ENCODE measurements at places on chromosomes 6 and 20.

DNA sequence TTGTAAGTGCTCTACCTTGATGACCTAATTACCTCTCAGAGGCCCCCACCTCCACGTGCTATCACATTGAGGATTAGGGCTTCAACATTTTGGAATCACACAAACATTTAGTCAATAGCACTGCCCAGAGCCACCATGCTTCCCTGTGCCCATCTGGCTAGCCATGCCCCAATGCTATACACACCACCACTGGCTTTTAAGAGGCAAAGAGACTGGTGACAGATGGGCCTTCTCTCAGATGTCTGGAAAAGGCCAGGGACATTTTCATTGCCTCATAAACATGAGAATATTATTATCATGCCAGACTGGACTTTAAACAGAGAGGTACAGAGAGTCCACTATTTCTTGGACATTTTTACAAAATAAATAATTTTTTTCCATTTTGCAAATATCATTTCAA lies 29.8 kb downstream of the TRMT6 start:
- no peaks in the 10 kb centered on the region for H3K36me3 ChIP-seq
- peaks cover 16% of the 10 kb centered on the region for H3K27me3 ChIP-seq
- no peak for DNase-seq
- no peak overlapping the region for H3K4me3 ChIP-seq

DNA sequence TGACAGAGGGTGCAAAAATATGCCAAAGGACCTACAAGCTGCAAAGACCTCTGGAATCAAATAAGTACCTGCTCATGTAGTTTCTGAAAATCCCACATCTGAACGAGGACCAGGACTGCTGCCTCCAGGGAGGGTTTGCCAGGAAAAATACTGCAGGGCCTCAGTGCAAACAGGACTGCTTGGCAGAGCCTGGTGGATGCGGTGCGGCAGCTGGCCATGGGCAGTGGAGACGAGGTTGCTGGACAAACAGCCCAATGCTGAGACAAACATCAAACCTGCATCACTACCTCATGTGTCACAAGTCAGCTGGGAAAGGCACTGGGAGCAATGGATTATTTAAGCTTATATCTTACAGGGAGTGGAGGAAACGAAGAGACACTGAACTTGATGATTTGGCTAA lies 238.8 kb downstream of the PAX1 start:
- no peak overlapping the region for H3K4me3 ChIP-seq
- H3K27me3 ChIP-seq, result no peaks in the 10 kb centered on the region
- no peaks in the 10 kb centered on the region for H3K36me3 ChIP-seq
- no peak overlapping the region for H3K27ac ChIP-seq
- H3K4me1 ChIP-seq, result no peaks in the 10 kb centered on the region
- DNase-seq, result no peak

DNA sequence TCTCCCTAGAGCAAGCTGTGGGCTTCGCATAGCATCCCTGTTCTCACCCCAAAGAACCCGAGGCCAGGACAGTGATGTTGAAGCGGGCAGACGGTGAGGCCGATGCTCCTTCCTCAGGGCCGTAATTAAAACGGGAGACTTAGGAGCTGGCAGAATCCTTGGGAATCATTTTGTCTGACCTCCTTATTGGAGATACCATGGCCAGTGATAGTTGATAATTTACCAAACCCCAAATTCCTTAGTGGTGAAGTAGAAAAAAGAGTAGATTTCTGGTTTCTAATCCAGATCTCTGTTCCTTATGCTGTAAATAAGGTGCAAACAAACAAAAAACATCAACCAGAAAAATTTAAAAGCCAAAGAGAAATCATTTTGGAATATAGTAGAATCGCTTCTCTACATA lies 361.1 kb upstream of the AGPAT4 start:
- H3K27ac ChIP-seq, result no peak overlapping the region
- no peaks in the 10 kb centered on the region for H3K36me3 ChIP-seq
- H3K4me1 ChIP-seq, result peaks cover 5% of the 10 kb centered on the region
- no peak for DNase-seq

DNA sequence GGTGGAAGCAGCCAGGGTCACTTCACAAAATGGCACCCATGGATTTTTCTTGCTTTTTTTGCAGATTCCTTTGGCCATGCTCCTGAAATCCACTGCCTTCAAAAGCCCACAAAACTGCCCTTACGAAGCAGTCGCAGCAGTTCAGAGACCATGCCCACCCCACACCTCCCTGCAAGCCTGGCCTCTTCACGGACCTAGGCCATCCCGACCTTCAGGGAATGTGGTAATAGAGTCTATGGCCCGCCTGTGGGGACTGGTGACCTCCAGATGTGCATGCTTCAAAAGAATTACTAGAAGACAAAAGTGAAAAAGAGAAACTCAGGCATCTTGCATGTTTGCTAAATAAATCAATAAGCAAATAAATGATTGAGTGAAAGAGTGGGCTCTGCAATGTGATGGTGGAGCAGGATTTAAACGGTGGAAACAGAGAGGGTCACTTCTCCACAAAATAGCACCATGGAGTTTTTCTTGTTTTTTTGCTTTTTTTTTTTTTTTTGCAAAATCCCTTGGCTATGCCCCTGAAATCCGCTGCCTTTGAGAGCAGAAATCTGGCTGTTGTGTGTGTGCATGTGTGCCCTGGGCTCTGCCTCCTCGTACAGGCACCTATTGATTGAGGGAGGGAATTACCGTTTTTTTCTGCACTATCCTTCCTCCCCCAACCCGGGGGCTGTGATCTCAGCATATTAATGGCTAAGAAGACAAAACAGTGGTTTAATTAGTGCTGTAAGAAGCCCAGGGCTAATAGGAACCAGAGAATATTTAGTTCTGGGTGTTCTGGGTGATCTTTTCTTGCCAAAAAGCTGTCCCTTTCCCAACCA lies 107.4 kb downstream of the PXDC1 start:
- no peak for DNase-seq
- H3K4me1 ChIP-seq, result no peaks in the 10 kb centered on the region
- H3K27me3 ChIP-seq, result no peaks in the 10 kb centered on the region

DNA sequence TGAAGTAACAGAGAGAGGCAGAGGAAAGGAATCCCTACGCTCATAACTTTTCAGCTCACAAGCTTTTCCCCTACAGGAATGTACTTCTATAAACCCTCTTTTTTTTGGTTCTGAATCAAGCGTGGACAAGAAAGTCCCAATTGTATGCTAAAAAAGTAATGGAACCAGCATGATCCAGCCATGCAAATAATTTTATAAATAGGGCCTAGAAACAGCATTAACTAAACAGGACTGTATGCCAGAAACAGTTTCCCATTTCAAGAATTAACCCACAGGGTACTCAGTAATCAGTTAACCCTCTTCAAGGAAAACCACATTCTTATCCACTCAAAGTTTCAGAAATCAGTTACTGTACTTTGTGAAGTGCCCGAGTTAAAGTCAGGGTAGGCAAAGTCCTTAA lies 87.0 kb upstream of the HMGCLL1 start:
- no peak for DNase-seq
- H3K27ac ChIP-seq, result no peak overlapping the region
- H3K36me3 ChIP-seq, result no peaks in the 10 kb centered on the region
- H3K4me1 ChIP-seq, result no peaks in the 10 kb centered on the region

- peak overlapping the region; percentile 48 for H3K4me3 ChIP-seq
- no peaks in the 10 kb centered on the region for H3K27me3 ChIP-seq
- DNase-seq, result no peak
Measured at GRCh38 chr6:90173262-90173925, 123.2 kb downstream of the BACH2 start.

DNA sequence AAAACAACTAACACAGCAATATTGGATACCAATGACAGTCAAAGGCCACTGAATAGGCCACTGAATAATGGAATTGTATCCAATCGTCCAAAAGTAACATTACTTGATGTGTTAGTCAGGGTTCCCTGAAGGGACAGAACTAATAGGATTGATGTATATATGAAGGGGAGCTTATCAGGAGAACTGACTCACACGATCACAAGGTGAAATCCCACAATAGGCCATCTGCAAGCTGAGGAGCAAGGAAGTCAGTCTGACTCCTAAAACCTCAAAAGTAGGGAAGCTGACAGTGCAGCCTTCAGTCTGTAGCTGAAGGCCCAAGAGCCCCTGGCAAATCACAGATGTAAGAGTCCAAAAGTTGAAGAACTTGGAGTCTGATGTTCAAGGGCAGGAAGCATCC lies 571.4 kb downstream of the PRKN start:
- DNase-seq, result no peak
- H3K4me3 ChIP-seq, result no peak overlapping the region
- H3K4me1 ChIP-seq, result no peaks in the 10 kb centered on the region
- H3K36me3 ChIP-seq, result no peaks in the 10 kb centered on the region

DNA sequence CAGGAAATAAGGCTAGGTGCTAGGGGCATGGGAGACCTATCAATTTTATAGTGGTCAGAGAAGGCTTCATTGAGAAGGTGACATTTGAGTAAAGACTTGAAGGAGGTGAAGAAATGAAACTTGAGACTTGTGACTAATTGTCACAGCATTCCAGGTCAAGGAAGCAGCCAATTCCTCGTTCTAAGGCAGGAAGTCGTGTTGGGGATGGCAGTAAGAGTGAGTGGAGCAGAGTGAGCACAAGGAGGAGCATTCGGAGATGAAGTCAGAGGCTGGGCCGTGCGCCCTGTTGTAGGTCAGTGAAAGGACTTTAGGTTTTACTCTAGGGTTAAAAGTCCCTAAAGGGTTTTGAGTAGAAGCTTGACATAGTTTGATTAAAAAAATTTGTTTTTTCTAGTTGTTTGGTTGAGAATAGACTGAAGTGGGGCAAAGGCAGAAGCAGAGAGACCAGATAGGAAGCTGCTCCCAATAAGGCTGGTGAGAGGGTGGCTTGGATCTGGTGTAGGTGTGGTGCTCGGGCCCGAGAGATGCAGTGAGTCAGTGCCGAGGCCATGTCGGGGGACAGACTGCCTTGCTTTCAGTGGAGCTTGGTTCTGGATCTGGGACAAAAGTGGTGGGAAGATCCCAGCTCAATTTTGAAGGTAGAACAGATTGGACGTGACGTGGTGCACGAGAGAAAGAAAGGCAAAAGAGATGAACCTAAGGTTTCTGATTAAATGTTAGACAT lies 2.6 kb upstream of the RSPH3 start:
- no peaks in the 10 kb centered on the region for H3K27me3 ChIP-seq
- peak; percentile 16 for DNase-seq
- H3K4me3 ChIP-seq, result no peak overlapping the region
- H3K36me3 ChIP-seq, result no peaks in the 10 kb centered on the region
- H3K27ac ChIP-seq, result no peak overlapping the region

DNA sequence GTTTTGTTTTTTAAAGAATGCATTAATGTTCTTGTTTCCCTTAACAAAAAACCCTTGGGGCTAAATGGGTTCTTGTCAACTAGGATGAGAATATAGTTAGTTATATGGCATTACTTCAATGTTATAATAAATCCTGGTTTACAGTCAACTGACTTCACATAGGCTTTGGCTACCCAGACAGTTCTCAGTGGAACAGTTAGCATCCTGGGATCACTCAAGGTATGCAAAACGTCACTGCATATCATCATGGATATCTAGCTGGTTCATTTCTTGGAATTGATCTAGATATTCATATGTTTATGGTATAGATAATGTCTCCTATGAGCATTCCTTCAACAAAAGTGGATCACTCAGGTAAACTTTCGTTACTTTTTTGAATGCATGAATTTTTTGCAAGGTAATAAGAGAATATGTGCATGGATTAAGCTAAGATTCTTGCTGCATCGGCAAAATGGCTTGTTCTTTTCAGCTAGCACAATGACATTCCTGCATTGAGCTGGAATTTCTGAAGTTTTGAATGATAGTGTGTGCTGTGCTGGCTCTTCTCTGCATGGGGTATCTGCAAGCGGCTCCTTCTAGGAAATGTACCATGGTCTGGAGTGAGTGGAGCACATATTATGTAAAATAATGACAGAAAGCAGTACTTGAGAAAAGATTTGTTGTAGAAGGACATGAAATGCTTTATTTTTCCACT lies 138.9 kb downstream of the ADGRG6 start:
- H3K27ac ChIP-seq, result no peak overlapping the region
- no peaks in the 10 kb centered on the region for H3K27me3 ChIP-seq
- no peak for DNase-seq
- no peaks in the 10 kb centered on the region for H3K36me3 ChIP-seq
- H3K4me3 ChIP-seq, result no peak overlapping the region
- H3K4me1 ChIP-seq, result no peaks in the 10 kb centered on the region

DNA sequence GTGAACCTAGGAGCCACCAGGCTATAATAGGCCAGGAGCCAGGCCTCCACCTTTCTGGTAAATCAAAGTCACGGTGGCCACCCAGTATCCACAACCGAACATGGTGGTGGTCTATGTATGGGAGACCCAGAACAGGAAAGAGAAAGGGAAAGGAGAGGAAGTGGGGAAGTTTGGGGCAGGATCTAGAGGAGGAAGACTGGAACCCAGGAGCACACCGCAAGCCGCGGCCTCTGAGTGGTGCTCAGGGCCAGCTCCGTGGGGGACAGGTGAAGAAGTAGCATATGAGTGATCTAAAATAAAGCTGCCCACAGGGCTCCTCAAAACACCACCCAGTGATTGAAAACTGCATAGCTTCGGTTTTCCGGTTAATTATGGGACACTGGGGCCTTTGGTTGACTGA lies 214.8 kb downstream of the ZDHHC14 start:
- no peak for DNase-seq
- no peaks in the 10 kb centered on the region for H3K27me3 ChIP-seq
- H3K27ac ChIP-seq, result no peak overlapping the region
- H3K4me1 ChIP-seq, result peaks cover 22% of the 10 kb centered on the region
- no peak overlapping the region for H3K4me3 ChIP-seq

DNA sequence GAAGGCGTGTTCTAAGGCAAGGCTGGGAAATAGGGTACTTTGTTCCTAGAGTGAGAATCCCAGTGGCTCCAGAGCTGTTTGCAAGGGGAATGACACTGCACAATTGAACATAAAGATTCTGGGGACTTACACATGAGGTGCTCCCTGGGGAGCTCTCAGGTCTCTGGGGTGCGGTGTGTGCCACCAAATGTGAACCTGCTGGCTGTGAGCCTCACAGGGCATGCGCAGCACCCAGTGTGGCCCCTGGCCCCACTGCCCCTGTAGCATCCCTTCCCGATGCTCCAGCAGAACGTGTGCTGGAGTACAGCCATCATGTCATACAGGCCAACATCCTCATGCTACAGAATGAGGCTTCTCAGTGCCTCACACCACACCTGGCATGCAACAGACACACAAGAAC lies 68.2 kb downstream of the TOX2 start:
- no peak for DNase-seq
- H3K27ac ChIP-seq, result no peak overlapping the region
- H3K4me3 ChIP-seq, result no peak overlapping the region
- no peaks in the 10 kb centered on the region for H3K36me3 ChIP-seq

DNA sequence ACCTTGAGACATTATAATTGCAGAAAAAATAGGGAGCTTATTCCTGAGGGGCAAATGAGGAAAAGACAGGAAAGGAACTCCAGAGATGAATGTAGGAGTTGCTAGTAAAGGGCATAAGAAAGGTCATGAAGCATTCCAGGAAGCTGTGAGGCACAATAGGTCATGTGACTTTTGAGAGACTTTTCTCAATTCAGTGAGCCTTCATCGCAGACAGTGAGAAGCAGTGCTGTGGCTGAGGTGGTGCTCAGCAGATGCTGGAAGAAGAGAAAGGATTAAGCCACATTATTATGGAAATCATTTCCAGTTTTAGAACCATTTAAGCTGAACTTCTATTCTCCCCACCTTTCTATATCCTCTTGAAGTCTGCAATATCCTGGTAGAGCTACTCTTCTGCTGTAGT lies 4.1 kb downstream of the SPTLC3 start:
- H3K4me1 ChIP-seq, result peaks cover 21% of the 10 kb centered on the region
- H3K27ac ChIP-seq, result no peak overlapping the region
- peaks cover 2% of the 10 kb centered on the region for H3K27me3 ChIP-seq

GRCh38 chr6:63572747-63573075 lies 431 bp downstream of the LOC128125822 start:
- H3K27ac ChIP-seq, result peak overlapping the region; percentile 98
- peaks cover 36% of the 10 kb centered on the region for H3K36me3 ChIP-seq
- H3K4me1 ChIP-seq, result peaks cover 44% of the 10 kb centered on the region
- no peak for DNase-seq
